Panc1 (cell line): ENCODE measurements at places on chromosomes 5 and 9. TPM values are rescaled to one million over a fixed set of nuclear protein-coding genes. Genes with fewer than 3 reads are reported as not detected.

GALT gene
- total RNA-seq = 42.5 TPM

C9orf153 gene
- not detected for total RNA-seq

DNA sequence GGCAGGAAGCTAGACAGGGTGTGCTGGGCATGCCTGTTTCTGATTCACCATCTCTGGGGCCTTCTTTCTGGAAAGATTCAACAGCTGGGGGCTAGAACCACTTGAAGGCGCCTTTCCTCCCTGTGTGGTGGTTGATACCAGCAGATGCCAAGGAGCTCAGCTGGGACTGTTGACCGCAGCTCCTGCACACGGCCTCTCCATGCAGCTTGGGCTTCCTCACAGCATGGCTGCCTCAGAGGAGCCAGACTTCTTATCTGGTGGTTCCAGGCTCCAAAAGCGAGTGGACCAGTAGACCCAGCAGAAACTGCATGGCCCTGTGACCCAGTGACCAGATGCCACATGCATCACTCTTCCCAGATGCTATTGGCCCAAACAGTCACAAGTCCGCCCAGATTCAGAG, 74.7 kb upstream of the COL5A1 start:
- DNase-seq = no peak

FBP2 gene
- total RNA-seq = not detected

DNA sequence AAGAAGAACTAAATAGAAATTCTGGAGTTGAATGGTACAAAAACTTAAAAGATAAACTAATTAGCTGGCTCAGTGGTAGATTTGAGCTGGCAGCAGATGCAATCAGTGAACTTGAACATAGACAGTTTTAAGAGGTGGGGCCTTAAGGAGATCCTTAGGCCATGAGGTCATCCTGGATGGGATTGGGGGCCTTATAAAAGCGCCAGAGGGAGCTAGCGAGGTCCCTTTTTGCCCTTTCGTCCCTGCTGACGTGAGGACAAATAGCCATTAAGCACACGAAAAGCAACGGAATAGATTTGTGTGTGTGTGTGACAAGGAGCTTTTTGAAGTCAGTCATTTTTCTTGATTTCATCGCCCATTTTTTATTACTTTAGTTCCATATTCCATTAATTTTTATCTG, 83.3 kb downstream of the ZNF354C start:
- no peak for DNase-seq

GRCh38 chr9:19512103-19512832, 103.5 kb downstream of the ACER2 start:
- DNase-seq = no peak

GRCh38 chr9:118148990-118149389, 444.8 kb downstream of the TLR4 start:
- DNase-seq = no peak

AJM1 gene
- 7.2 TPM for total RNA-seq

- DNase-seq = no peak
Observed at GRCh38 chr9:76180541-76180940, 213.7 kb downstream of the RFK start.

- DNase-seq = no peak
Observed at GRCh38 chr5:127924606-127925005, 159.0 kb upstream of the SLC12A2 start.

SPATA31C1 gene
- not detected for total RNA-seq

- DNase-seq = no peak
Observed at GRCh38 chr5:160792732-160793529, 59.1 kb downstream of the ATP10B start.

DNA sequence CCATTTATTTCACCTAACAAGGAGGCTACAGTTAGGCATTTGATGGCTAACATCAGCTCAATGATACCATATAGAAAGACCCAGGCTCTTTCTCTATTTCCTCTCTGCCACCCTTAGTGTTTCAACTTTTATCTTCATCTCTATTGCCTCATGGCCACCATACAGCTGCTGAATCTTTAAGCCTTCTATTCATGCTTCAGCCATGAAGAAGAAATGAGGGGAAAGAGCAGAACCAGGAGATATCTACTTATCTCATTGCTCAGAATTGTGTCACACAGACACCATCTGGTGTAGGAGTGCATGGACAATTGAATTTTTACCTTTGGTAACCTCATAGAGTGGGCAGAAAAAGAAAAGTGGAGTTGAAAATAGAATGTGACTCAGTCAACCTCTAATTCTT, 6.7 kb downstream of the GAPT start:
- no peak for DNase-seq

GRCh38 chr5:19790829-19791466, 197.1 kb downstream of the CDH18 start:
- DNase-seq = no peak

GRCh38 chr5:128099944-128100343, 16.4 kb downstream of the SLC12A2 start:
- DNase-seq = no peak

DNA sequence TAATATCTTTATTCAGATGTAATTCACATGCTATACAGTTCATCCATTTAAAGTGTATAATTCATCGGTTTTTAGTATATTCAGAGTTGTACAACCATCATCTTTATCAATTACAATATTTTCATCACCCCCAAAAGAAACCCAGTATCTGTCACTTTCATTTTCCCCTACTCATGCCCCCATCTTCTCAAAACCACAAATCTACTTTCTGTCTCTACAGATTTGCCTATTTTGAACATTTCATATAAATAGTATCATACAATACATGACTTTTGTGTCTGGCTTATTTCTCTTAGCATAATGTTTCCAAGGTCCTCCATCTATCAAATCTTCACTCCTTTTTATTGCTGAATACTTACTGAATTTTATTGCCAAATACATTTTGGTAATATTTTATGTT, 305.1 kb upstream of the SGCD start:
- no peak for DNase-seq

DNA sequence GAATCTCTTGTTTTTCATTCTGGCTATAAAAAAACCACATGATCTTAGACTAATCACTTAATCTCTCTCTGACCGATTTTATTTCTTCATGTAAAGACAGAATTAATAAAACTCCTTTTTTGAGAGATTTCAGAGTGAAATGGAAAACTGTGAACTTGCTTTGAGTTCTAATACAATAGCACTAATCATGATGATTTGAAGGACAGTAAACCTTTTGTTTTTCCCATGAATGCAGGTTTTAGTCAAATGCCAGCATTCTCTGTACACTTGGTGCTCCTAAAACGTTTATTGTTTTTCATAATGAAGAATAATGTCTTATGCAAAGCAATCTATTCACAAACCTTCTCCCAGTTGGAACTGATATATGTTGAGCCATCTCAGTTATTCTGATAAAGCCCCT, 86.8 kb downstream of the SLC24A2 start:
- DNase-seq = no peak

DNA sequence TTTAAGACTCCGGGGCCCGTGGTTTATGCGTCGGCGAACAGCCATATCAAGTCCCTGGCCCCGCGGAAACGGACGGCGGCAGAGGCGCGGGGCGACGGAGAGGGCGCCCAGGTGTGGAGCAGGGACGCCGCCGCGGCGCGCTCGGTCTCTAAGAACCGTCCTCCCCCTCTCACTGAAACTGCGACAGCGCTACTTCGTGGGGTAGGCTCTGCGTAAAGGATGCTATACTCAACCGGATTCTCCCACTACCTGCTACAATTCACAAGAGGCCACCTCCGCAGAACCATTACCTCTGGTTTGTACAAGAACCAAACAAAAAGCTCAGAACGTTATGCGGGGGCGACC, 404 bp downstream of the MRNIP start:
- DNase-seq = no peak

- DNase-seq = no peak
Observed at GRCh38 chr9:68897577-68898145, 116.3 kb downstream of the PRKACG start.

DNA sequence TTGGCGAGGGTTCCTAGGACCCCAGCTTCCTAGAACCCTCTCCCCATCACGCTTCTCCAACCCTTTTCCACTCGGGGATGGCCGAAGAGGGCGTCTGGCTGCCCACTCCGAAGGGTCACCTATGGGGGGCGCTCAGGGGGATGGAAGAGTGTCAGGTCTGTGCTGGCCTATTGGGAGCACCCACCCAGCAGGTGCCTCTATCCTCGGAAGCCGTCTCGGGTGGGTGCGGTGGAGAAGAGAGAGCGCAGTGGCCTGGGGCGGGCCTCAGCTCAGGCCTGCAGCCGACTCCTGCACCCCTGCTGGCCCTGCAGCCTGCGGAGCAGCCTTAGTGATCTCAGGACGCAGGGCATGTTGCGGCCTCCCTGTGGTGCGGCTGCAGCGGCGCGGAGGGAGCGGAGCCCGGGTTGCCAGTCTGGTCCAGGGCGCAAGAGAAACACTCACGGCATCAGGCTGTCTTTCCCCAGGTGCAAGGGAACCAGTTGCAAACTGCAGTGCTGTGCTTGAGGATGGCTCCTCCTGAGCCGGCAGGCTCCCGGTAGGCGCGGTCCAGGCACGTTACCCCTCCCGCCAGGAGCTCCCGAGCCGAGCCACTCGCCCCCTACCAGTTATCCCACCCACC, 1.5 kb upstream of the IRX2 start:
- DNase-seq = no peak

DNA sequence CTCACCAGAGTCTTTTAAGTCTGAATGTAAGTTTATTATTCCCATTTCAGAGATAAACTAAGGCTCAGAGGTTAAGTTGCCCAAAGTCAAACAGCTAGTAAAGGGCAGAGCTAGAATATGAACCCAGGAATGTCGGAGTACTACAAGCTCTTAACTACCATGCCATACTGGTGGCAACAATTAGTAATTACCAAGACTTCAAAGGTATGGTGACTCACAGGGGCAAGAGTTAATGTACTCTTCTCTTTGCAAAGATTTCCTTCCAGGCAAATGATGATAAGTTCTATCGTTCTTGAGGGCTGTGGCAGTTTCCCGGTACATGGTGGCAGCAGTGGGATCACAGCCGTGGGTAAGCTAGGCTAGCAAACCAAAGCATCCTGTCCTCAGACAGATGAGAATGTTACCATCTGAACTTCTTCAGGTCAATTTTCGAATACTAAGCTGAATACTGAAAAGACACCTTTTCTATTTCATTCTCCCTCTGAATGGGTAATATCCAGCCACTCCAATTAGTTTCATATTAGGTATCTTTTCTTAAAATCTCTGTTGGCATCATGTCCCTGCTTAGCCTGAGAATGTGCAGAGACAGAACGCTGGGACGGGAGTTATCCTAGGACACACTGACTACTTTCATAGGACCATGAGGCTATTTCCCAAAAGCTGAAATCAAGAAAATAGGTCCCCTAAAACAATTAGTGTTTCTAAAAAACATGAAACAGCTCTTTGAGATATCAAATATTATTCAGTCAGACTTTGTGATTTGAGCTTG, 117.0 kb upstream of the NR5A1 start:
- no peak for DNase-seq
